ENCODE measurements at places on chromosomes 2 and 18.

- no peak for DNase-seq
These were observed 43.7 kb upstream of the APCDD1 start for GRCh38 chr18:10410472-10411308.

- DNase-seq, result no peak
These were observed 230.7 kb downstream of the TMX3 start for GRCh38 chr18:68484241-68484640.

GRCh38 chr2:23751747-23752265 is 175.1 kb downstream of the ATAD2B start:
- DNase-seq, result no peak

- DNase-seq, result no peak
These were observed 599.8 kb downstream of the NRXN1 start for GRCh38 chr2:50431958-50432650.

GRCh38 chr2:25756536-25756935 is 83.2 kb upstream of the DTNB start:
- no peak for DNase-seq

DNA sequence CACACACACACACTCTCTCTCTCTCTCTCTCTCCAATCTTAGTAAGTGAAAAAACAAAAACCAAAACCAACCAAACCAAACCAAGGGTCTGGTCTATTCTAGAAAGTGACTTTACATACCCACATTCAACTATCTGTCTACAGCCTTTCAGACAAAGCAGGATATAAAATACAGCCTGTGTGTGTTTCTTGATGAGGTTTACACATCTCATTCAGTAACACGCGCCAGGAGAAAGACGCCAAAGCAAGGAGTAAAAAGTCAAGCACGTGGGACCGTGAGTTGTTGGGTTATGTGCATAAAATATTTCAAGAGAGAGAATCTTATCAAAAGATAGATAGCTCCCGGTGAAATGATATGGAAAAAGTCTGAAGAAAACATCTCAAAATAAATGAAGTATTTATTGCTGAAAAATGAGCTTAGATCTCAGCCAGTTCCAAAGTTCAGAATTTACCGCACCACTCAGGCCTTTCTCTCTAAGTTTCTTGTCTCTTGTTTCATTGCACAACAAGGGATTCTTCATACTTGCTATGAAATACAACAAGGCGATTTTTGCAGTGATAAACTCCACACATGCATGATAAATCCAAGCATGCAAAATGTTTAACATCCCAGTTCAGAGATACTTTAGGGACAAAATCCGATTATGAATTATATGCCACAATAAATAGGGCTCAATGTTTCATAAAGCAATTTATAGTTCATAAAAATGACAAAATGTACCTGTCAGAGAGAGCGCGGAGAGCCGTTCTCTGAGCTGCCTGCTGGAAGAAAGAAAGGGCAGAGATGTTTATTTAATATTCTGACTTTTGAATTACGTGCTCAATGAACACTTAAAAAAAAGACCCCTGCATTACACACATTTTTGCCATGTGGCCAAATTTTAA is 159.3 kb upstream of the REV1 start:
- no peak for DNase-seq

DNA sequence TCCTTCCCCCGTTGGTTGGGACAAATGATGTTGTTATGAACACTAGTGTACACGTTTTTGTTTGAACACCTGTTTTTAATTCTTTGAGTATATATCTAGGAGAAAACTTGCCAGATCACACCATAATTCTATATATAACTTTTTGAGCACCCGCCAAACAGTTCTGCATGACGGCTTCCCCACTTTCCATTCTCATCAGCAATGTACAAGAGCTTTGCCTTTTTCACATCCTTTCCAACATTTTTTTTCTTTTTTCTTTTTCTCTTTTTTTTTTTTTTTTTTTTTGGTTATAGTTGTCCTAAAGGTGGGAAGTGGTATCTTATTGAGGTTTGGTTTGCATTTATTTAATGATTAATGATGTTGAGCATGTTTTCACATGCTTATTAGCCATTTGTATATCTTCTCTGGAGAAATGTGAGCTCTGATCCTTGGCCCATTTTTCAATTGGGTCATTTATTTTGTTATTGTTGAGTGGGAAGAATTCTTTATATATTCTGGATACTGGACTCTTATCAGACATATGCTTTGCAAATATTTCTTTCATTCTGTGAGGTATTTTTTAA is 86.9 kb upstream of the ZC3H15 start:
- no peak for DNase-seq

DNA sequence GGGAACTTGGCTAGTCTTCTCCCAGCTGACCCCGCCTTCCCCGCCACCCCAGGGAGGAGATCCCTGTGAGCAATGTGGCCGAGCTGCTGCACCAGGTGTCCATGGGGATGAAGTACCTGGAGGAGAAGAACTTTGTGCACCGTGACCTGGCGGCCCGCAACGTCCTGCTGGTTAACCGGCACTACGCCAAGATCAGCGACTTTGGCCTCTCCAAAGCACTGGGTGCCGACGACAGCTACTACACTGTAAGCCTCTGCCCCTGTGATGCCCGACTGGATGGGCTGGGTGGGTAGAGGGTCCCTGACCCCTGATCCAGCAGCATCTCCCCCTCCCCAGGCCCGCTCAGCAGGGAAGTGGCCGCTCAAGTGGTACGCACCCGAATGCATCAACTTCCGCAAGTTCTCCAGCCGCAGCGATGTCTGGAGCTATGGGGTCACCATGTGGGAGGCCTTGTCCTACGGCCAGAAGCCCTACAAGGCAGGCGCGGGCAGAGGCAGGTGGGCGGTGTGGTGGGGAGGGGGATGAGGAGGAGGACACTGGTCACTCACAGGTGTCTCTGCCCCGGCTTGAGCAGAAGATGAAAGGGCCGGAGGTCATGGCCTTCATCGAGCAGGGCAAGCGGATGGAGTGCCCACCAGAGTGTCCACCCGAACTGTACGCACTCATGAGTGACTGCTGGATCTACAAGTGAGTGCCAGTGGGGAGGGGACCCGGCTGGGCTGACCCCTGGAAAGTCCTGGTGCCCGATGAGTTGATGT is 24.2 kb downstream of the ZAP70 start:
- peak; percentile 19 for DNase-seq

GRCh38 chr2:66699793-66700676 is 265.1 kb downstream of the MEIS1 start:
- DNase-seq, result no peak

- no peak for DNase-seq
These were observed 225.8 kb upstream of the SIX3 start for GRCh38 chr2:44715671-44716081.

GRCh38 chr2:235568431-235568830 is 74.6 kb downstream of the AGAP1 start:
- no peak for DNase-seq

- no peak for DNase-seq
These were observed 88.5 kb upstream of the RANBP2 start for GRCh38 chr2:108630567-108631405.

GRCh38 chr2:11777066-11777782 is 30.8 kb downstream of the LPIN1 start:
- no peak for DNase-seq

DNA sequence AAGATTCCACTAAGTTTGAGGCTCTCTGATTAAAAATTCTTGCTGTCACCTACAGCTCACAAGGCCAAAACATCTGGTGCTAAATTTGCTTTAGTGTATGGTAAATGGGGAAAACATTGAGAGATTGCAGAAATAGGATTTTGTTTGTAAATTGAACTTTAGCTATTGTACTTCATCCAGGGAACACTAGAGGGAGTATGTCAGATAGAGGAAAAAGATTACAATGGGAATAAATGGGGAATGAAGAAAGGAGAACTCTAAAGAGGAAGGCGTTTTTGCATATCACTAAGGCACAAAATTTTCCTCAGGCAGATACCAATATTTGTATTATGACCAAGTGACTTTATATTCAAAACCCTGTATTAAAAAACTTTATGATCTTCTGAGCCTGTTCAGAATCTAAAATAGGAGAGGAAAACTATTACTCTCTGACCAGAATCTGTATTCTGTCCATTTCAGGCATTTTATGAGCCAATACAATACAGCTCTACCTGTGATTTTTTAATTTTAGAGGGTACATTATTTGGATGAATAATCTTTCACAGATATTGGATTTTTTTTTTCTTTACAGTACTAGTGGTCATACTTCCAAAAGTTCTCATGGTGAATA is 52.3 kb upstream of the ITGB6 start:
- no peak for DNase-seq

DNA sequence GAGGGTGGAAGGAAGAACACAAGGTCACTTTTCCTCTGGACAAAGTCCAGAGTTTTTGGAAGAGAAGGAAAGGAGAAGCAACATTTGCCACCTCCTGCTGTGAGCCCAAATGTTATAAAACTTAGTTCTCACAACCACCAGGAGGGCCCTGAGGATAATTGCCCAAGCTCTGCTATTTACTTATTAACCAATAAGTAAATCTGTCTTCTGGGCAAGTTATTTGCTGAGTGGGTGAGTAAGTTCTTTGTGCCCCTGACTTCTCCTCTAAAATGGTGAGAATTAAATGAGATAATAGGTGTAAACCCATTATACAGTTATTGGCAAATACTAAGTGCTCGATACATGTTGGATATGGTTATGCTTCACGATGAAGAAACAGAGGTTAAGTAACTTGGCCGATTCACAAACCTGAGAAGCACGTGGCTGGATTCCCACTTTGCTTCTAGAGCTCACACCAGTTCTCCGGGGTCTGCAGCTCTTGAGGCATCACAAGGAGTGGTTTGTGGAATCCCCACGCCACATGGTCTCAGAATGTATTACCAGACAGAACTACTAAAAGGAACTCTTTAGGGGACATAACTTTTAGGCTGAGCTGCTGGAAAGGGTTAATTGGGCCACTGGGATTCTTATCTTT is 164.1 kb downstream of the MYCN start:
- no peak for DNase-seq

DNA sequence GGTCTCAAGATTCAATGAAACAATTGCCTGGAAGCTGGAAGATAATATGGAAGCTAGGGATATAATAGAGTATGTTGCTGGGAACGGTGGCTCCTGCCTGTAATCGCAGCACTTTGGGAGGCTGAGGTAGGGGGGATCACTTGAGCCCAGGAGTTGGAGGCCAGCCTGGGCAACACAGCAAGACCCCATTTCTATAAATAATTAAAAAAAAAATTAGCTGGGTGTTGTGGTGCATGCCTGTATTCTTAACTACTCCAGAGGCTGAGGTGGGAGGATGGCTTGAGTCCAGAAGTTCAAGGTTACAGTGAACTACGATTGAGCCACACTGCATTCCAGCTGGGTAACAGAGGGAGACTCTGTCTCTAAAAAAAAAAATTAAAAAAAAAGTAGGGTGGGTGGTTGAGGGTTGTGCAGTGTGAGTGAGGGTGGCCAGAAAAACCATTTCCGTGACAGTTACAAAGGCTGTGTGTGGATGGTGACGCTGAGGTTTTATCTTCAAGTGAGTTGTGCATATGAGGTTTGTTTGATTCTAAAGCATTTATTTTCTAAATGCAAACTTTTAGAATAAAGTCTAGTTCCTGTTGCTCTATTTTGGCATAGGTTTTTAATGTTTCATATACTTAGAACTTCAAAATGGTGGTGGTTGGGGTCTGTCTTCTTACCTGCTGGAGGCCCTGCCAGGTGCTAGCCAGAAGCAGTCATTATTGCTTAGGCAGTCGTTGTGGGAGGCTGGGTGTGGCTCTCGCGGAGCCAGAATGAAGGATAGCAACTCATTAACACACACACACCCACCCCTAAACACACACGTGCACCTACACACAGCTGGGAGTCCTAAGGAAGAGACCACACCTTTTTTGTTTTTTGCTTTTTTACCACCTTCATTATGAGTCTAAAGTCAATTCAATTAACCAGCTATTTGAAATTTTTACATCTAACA is 4.7 kb upstream of the IL1R2 start:
- no peak for DNase-seq

GRCh38 chr2:43135583-43135982 is 90.8 kb downstream of the ZFP36L2 start:
- no peak for DNase-seq

- DNase-seq, result no peak
These were observed 196.6 kb upstream of the SLC35G4 start for GRCh38 chr18:11412811-11413210.

DNA sequence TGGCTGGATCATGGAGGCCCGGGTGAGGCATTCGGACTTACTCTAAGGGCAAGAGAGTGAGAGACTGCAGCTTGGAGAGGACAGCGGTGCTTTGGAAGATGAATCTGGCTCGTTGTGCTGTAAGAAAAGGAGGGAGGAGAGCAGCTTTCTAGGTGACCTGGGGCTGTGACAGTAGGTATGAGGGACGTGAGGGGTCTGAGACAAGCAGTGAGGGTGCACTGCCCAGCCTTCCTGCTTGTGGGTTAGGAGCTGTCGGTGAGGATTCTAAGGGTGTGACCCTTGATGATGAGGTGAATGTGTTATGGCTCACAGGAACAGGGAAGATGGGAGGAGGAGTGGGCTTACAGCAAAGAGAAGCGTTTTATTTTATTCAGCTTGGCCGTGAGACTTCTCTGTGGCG is 27.1 kb upstream of the RHOB start:
- DNase-seq, result no peak

- DNase-seq, result no peak
These were observed 6.0 kb downstream of the COMMD1 start for GRCh38 chr2:61911510-61911909.

DNA sequence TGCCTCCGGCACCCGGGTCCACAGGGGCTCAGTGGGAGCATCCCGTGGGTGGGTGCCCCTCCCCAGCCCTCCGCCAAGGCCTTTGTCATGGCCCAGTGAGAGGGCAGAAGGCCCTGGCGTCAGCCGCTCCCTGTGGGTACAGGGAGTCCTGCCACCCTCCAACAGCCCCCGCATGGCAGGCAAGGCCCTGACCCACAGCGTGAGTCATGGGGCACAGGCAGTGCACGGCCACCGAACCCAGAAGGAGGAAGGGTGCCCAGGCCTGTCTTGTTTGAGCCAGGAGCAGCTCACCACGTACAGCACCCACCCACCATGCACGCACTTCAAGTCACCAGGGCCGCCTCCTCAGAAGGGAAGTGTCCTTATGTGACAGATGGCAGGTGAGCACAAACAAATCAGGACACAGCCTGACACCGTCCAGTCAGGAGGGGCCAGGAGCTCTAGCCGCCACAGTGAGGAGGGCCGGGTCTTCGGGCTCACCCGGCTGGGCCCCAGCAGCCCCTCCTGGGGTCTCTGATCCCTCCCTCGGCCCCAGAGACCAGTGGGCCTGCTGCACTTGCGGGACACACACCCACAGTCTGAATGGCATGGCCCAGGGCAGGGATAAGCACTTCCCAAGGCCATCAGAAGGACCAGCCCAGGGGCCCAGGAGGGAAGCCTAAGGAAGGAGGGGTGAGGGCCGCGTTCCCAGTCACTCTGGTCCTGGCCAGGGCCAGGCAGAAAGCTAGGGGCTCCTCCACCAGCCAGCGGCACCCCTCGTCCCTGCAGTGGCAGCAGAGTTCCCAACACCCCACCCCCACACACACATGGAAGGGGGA is 25.8 kb downstream of the BIN1 start:
- peak; percentile 69 for DNase-seq

GRCh38 chr18:5546660-5547059 is 2.9 kb upstream of the EPB41L3 start:
- no peak for DNase-seq

- DNase-seq, result no peak
These were observed 1.1 kb downstream of the RPL37A start for GRCh38 chr2:216499641-216500218.
